Pulmonary artery endothelial cell (primary cell): ENCODE measurements at places on chromosomes 4 and X.
A peak's percentile ranks its signal among the peaks of the same experiment; 100 is the strongest.

DNA sequence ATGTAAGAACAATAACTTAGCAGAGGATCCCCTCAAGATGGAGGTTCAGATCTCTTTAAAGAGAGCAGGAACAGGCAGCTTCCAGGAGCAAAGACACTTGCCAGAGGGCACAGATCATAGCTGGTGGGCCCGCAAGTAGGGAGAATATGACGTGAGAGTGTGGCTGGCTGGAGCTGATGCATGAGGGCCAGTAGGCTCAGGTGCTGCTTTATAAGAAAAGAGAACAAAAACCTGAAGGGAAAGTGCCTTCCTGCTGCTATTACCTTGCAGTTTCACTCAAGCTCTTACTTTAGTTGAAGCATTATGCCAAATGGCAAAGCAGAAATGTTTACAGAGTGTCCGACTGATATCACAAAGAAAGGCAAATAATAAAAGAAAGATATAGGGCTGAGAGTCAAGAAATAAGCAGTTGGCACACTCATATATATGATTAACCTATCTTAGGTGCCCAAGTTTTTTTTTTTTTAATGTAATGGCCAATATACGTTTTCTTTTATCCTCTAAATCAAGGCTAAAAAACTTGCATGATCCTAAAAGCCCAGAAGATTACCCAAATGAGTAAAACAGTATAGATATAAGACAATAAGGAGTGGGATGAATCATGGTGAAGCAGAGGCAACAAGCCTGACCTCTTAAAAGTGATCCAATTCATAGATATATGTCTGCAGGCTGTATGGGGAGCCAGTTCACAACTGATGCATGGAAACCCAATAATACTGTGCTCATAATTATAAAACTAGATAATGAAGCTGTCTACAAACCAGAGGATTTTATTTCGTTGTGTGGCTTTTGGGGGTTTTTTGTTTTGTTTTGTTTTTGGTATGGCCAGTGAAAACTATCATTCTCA lies 12.6 kb downstream of the NR0B1 start:
- DNase-seq: no peak

DNA sequence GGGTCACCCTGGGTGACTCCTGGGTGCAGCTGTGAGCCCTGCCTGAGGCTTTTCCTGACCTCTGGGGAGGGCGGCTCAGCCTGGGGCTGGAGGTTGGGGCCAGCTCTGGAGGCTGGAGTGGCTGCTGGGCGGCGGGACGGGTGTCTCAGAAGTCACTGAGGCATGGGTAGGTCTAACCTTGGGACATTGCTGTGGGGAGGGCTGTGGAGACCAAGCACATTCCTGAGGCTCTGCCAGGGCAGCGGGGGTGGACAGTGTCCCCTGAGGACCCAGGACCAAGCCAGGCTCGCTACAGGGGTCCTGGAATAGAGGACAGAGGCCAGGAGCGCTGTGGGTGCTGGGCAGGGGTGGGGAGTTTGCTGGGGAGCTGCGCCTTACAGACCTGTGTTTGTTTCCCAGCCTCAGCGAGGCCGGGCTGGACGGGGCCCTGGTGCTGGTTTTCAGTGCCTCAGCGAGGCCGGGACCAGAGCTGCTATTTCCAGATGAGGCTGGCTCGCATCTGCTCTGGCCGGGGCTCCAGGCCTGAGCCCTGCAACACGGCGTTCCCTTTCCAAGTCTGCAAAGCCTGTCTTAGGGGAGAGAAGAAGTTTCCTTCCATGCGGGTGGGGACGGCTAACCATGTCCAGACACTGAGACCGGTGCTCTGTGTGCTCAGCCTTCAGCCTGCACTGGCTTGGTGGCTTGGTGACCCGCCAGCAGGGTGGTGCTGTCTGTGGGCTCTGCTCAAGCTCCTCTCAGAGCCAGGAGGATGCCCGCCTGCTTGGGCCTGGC lies 3.0 kb upstream of the SLC25A6 start:
- DNase-seq: no peak

DNA sequence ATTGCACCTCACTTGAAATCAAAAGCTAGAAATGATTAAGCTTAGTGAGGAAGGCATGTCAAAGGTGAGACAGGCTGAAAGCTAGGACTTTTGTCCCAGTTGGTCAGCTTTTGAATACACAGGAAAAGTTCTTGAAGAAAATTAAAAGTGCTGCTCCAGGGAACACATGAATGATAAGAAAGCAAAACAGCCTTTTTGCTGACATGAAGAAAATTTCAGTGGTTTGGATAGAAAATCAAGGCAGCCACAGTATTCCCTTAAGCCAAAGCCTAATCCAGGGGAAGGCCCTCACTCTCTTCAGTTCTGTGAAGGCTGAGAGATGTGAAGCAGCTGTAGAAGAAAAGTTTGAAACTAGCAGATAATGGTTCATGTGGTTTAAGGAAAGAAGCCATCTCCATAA lies 150.8 kb downstream of the ADGRL3 start:
- no peak for DNase-seq

- DNase-seq: no peak
Observed at GRCh38 chr4:7301846-7302630, 109.7 kb downstream of the SORCS2 start.

- DNase-seq: no peak
Observed at GRCh38 chr4:55530691-55531090, 16.0 kb downstream of the CLOCK start.

GRCh38 chrX:2351999-2352995 lies 148.5 kb downstream of the DHRSX start:
- no peak for DNase-seq

DNA sequence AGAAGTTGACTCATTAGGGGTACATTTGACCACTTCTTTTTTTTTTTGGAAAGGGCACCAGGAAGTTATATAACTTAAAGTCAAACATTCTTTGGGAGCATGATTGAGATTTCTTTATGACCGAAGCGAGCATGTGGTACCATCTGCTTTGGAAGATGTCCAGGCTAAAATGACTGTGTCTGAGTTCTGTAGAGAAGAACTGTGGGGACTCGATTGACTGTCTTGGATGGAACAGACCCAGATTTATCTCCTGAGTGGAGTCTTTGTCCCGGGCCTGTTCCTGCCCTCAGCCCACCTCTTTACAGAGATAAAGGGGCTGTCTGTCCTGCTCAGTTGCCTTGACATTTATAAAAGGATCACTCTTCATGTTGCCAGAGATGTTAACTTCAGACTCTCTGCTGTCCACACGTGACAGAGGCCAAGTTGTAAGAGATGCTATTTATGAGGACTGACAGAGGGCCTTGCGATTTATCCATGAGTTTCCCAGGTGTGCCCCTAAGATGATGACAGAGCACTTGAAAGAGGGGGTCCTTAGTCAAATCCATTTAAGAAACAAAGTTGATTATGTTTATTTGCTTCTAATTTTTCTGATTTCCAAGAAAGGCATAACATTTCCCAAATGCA lies 16.8 kb downstream of the SMIM20 start:
- DNase-seq: no peak

DNA sequence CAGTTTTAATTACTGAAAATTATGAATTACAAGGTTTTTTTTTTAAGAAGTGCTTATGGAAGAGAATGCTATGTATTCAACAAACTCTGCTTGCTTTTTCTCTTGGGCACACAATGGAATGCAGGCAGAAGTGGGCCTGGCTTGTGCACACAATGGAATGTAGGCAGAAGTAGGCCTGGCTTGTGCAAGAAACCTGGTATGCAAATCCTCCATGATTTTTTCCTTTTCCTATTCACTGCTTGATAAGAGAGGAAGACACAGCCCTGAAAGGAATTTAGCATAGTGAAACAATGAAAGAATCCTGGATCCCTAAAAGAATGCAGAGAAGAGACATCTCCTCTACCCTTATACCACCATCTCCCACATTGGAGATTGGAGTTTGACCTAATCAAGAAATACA lies 138.4 kb downstream of the COL25A1 start:
- DNase-seq: peak; percentile 10

DNA sequence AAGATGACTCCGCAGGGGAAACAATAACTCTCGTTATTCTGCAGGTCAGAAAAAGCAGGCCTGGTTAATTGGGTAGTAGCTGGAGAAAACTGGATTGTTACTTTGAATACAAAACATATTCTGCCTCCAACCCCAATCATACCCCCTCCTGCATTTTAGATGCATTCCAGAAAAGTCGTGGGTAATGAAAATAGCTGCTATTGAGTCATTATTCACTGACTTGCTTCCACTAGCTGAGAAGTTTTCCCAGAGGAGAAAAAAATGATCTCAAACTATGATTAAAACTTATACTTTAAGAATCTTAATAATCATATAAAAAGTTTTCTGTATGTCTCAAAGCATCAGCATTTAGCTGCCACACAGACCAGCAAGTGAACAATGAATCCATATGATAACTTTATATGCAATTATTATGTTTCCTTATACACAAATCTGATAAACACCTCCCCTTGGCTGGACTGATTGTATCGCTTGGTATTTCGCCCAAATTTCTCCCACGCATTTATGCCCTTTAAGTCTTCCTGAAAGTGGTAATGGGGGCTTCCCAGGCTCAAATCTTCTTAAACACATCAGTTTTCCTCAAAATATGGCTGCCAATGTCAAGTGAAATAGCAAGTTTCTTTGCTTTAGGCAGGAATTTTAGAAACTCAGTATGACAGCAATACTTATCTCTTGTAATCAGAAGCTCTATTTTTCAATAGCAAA lies 181.0 kb downstream of the LDB2 start:
- no peak for DNase-seq

GRCh38 chr4:56880572-56880971 lies 27.1 kb upstream of the REST start:
- no peak for DNase-seq

DNA sequence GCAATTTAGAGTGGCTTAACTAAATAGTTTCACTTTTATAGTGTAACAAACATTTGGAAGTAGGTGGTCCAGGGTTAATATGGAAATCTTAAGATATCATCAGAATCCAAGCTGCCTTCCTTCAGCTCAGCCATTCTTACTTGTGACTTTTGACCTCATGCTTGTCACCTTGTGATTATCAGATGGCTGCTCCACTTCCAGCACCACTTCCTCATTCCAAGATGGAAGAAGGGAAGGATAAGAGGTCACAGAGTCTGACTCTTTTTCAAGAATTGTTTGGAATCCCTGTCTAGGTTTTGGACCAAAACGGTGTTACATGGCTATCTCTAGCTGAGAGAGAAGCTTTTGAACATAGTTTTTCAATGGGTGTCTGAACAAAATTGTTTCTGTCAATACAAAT lies 39.9 kb downstream of the MTTP start:
- DNase-seq: no peak

DNA sequence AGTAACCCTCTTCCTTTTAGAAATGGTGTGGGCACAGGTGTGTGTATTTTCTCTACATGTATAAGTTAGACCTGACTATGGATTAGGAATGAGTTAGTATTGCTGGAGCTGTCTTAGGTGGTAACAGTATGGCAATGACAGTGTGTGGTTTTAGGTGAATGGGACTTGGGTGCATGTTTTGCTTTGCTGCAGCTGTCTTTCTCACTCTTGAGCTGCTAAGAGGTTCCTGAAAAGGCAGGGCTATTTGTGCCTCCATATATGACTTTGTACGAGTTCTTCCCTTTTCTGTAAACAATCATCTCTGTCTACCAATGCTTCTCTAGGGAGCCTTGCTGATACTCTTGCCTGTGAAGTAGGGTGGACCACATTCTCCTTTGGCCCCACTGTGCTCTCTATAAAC lies 234.8 kb upstream of the HHIP start:
- DNase-seq: no peak

GRCh38 chr4:118774989-118775388 lies 60.9 kb downstream of the SEC24D start:
- DNase-seq: no peak

DNA sequence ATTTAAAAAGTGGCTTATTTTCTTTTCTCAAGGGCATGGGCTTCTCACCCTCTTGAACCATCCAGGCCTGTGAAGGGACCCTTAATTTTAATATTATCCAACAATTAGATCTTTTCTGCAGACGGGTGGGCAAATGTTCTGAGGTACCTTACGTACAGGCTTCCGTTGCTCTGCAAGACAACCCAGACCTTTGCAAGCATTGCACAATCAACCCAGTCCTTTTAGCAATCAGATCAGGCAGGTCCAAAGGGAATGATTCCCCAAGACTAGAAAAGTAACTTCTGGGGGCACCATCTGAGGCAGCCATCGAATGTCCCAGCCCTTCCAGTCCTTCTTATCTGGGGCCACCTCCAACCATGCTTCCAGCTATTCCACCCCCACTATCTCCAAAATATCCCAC lies 67.3 kb upstream of the TACR3 start:
- no peak for DNase-seq

DNA sequence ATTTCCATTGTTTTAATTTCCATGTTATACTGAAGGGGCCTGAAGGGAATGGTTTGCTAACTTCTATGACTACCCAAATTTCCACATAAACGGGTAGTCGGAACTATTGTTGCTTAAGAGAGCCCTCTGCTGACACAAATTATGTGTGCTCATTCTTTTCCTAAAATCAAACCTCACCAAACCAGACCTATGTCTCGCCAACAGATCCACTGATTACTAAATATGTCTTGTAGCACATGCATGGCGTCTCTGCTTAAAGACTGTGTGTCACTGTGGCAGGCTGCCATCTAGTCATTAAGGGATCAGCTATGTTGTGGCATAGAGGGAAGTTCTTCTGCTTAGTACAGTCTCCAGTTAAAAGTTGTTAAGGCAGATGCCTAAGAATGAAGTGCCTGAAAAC lies 25.1 kb downstream of the PIR start:
- no peak for DNase-seq

DNA sequence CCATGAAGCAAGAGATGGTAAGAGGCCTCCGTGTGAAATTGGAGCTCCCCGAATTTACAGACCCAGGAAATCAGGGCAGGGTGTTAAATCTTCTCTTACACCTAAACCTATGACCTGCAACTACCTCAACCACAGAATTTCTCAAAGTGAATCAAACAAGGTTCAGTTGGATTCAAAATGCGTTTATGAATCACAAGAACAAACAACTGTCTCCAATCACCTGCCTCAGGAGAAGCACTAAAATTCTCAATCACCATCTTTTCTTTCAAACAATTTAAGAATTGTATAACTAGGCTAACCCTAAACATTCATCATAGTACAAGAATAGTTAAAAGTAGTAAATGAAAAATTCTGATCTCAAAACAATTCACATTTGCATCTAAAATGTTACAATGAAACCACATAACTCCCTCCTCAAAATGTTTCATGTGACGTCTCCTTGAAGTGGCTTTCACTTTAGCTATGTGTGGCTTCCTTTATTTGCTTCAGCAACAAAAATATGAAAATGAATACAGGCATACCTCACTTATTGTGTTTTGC lies 19.2 kb downstream of the PPP3CA start:
- DNase-seq: no peak

DNA sequence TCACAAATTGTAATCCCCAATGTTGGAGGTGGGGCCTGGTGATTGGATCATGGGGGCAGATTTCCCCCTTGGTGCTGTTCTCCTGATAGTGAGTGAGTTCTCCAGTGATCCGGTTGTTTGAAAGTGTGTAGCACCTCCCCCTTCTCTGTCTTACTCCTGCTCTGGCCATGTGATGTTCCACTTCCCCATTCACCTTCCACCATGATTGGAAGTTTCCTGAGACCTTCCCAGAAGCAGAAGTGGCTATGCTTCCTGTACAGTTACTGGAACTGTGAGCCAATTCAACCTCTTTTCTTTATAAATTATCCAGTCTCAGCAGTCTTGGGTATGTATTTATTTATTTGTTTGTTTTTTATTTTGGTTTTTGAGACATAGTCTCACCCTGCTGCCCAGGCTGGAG lies 143.2 kb downstream of the CPE start:
- DNase-seq: no peak
